KG1 (cell line): ENCODE measurements at places on chromosomes 12 and 14.

- DNase-seq: no peak
These were observed 145.5 kb upstream of the CDKN3 start for GRCh38 chr14:54251356-54251755.

GRCh38 chr12:66694666-66695613, 16.1 kb upstream of the GRIP1 start:
- no peak for DNase-seq

DNA sequence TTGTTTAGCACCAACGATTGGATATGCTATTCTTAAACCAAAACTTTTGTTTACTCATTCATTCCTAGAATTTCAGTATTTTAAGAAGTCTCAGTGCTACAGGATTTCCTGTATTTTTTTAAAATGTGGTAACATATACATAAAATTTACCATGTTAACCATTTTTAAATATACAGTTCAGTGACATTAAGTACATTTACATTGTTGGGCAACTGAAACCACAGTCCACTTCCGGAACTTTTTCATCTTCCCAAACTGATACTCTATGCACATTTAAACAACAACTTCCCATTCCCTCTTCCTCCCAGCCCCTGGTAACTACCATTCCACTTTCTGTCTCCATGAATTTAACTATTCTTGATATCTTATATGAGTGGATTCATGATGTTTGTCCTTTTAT, 30.3 kb downstream of the PDE3A start:
- no peak for DNase-seq

DNA sequence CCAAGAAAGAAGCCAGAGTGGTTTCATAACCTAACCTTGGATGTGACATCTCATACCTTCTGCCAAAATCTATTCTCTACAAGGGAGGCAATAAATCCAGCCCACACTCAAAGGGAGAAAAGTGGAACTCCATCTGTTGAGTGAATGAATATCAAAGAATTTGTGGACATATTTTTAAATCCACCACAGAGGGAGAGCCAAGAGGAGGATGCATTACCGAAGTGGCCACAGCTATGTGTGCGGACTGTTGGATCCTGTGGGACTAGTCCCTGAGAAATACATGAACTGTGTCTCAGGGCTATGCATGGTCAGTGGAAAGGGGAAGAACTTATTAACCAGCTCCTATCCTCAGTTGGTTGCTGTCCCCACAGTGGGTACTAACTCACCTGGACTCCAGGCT, 273.9 kb downstream of the NUAK1 start:
- no peak for DNase-seq

DNA sequence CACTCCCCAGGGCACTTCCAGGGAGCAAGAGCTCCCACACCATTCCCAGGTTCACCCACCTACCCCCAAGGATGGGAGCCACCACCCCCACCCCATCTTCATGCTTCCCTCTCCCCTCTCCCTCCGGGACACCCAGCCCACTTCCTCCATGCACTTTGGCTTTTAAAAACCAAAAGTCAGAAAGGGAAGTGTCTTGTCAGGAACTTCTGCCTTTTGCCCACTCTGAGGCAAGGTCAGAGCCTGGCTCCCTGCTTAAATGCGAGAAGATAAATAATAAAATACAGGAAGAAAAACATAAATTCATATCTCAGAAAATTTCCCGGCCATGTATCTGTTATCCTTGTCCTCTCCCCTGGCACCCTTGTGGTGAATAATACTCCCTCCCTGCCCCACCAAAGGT, 81.6 kb downstream of the PTGER2 start:
- DNase-seq: no peak

DNA sequence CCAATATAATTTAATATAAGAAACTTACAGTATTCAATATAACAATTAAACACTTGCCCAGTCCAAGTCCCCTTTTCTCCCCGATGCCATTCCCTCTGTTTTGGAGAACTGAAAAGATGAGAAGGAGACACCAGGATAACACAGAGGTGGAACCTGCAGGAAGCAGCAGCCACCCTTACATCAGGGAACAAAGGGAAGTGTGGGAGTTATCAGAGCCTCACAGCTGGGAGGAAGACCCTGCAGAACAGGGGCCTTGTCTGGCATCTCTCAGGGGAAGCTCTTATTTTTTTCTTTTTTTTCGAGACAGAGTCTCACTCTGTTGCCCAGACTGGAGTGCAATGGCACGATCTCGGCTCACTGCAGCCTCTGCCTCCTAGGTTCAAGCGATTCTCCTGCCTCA, 52.6 kb downstream of the CALM1 start:
- DNase-seq: no peak

- DNase-seq: no peak
These were observed 174.7 kb downstream of the ESR2 start for GRCh38 chr14:64119500-64119899.

GRCh38 chr12:3540387-3540990, 49.5 kb downstream of the PRMT8 start:
- no peak for DNase-seq

DNA sequence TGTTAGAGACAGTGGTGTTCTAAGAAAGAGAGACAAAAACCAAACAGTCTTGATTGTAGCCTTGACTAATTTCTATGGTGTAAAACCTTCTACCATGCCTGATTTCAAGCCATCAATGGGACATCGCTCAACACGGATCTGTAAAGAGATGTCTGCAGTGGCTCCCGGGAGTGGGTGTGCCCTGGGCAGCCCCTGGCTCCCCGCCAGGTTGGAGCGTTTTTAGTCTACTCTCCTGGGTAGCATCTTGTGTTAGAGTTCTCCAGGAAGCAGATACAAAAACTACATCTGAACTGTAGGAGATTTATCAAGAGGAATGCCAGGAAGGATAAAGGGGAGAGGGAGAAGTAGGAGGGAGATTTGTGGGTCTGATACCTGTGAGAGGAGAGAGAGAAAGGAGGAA, 1212.9 kb downstream of the BCL11B start:
- no peak for DNase-seq

GRCh38 chr12:54700849-54701248, 52.7 kb upstream of the DCD start:
- DNase-seq: no peak

GRCh38 chr12:132142679-132143335, 1.3 kb downstream of the DDX51 start:
- DNase-seq: no peak
